Regular cardiac myocyte (primary cell): ENCODE measurements at places on chromosomes 7 and 10. TPM values are rescaled to one million over a fixed set of nuclear protein-coding genes. Genes with fewer than 3 reads are reported as not detected.

SMKR1 gene
- not detected in 2 replicates for total RNA-seq

TBL2 gene
- total RNA-seq, result 94.3 and 111 TPM in 2 replicates

H2BK1 gene
- not detected in 2 replicates for total RNA-seq

IL6 gene
- total RNA-seq, result 69.4 and 193 TPM in 2 replicates
